Cerebellar cortex (tissue), 1 donor: ENCODE measurements at places on chromosomes 5 and 9.

- peak; percentile 41 for DNase-seq
These were observed 788 bp downstream of the ZNF346 start for GRCh38 chr5:177023303-177023664.

DNA sequence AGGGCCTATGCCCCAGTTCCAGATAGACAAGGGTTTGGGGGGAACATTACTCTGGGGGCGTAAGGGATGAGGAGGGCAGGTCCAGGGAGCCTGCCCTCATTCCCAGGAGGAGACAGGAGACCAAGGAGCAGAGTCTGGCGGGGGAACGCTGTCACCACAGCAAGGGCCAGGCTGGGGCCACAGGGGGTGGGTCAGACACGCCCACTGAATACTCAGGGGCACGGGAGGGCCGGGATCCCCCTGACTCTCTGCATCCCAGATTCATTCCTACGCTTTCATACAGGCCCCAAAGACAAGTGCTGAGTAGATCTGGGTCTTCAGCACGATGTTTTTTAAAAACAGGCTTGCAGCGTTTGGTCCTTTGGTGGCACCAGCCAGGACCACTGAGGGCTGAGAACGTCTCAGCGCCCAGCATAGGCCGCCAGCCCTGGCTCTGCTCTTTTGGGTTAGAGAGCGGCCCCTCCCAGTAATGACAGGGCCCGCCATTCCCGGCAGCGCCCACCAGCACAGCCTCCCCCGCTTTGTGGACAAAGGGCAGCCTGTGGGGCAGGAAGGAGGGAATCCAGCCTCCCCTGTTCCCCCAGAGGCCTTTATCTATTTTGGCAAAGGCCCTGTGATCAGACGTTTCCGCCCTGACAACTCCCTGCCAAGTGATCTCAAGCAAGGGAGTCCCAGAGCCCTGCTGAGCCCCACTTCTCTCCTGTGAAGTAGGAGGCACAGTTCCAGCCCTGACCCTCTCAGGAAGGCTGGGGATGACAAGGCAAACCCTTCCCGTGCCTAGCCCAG, 24.9 kb downstream of the NEK6 start:
- no peak for DNase-seq

DNA sequence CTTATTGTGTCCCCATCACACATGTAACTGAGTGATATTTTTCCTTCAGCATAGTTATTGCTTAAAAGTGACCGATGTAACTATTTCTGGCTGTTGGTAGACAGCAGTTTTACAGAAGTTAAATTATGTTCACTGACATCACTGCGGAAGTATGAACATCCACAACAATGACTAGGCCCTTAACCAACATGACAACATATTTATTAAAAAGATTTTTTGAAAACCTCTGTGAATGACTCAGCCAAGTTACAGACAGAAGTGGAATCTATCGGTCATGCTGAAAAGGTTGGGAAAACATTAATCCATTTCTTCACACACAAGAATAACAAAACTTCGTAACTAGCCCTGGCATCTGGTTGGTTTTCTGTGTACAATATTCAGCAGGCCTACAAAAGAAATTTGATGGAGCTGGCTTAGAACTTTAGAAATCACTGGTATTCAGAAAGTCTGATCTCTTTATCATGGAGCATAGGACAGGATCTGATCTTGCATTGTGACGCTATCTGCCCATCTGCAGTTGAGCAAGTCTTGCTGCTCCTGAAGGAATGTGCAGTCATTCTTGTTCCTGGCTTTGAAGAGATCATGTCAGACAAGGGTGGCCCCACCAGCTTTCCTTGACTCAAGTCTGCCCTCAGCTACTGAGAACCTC, 6.5 kb downstream of the GLIS3 start:
- no peak for DNase-seq

DNA sequence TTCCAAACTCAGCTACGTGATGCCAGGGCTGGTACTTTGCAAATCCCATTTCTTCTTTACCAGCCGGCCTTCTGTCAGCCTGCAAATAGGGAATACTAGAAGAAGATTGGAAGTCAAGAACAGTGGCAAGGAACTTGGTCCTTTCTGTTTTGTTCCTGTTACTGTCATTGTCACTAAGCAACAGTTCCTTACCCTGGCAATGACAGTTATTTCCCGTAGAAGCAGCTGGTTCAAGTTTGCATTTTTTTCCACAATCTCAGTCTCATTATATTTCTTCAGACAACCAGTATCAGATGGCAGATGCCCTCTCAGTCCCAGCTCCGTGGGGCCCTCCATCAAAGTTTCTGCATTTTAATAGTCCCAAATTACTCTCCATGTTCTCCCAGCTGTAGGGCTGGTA, 9.1 kb upstream of the C1QTNF2 start:
- no peak for DNase-seq

DNA sequence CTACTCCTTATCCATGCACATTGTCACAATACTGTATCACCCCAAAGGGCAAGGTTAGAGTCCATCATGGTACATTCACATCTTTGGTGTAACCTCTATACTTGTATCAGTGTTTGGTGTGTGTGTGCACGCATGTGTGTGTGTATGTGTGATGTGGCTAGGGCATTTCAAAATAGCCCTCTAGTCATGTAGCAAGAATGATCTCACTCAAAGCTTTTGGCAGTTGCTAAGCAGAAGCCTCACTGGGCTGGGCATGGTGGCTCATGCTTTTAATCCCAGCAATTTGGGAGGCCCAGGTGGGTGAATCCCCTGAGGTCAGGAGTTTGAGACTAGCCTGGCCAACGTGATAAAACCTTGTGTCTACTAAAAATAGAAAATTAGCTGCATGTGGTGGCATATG, 245.3 kb downstream of the ADGRV1 start:
- no peak for DNase-seq

DNA sequence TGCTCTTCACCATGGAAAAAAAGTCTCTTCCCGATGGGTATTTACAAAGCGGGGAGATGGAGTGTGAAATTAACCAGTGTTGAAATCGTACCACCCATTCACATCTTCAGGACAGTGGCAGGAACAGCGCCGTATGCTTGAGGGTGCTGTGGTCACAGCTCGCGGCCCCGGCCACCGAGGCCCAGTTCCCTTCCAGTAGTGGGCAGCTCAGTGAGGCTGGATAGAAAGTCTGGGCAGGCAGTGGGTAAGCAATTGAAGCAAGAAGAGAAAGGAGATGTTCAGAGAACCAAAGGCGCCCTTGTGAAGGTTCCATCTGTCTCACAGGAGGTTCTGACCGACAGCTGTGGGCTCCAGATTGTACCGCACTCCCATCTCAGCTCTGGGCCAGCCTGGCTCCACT, 59.1 kb downstream of the SECISBP2 start:
- no peak for DNase-seq

- no peak for DNase-seq
These were observed 176.5 kb upstream of the MAP3K1 start for GRCh38 chr5:56638768-56639238.

DNA sequence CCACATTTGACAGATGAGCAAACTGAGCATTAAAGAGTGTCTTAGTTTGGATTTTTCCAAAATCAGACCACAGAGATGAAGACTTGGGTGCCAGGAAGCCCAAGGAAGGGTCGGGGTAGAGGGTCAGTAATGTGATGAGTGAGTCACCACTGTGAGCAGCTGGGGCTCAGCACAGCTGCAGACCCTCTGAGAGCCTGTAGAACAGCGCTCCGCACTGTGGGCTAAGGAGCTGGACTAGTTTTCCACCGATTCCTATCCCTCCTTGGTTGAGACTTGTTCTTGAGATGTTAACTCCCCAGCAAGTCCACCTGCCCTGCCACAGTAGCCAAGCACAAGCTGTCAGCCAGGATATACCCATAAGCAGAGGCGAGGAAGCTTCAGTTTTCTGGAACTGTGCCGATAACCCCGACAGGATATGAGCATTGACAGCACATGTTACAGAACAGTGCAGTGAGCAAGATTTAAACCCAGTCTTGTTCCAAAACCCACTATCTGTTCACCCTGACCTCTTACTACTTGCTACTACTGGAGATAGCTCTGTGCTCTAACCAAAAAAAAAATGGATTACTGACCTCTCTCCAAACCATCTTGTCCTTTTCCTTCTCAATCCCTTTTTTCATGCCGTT, 31.8 kb downstream of the EGFLAM start:
- DNase-seq, result no peak

DNA sequence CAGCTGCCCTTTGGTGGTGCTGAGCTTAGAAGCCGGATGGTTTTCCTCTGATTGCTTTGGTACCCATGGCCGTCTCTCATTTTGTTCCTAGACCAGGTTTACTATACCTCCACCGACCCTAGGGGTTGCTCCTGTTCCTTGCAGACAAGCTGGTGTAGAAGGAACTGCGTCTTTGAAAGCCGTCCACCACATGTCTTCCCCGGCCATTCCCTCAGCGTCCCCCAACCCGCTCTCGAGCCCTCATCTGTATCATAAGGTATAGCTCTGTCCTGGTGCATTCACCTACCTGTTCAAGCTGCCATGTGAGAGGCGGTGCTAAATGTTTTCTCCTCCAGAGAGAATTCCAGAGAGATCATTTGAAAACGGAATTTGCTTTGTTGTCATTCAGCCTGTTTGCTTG, 39.5 kb downstream of the TENT4A start:
- no peak for DNase-seq

DNA sequence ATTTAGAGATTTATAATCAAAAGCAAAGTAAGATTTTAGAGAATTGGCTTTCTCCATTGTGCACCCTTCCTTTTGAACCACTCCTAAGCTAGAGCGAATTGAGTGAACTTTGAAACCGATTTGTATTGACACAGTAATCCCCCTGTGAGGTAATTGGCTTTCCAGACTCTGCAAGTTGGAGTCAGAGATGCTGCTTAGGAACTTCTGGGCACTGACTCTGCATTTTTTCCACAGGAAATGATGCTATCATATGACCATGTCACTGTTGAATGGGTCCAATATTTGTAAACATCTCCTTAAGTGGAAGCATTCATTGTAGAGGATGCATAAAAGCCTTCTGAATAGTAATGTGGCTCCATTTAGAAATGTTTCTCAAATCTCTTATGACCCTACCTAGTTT, 394.4 kb upstream of the ZNF608 start:
- no peak for DNase-seq

- peak; percentile 33 for DNase-seq
These were observed 252.3 kb upstream of the SLC24A2 start for GRCh38 chr9:20040991-20041696.

GRCh38 chr5:81207009-81207408, 26.1 kb upstream of the CKMT2 start:
- peak; percentile 10 for DNase-seq

DNA sequence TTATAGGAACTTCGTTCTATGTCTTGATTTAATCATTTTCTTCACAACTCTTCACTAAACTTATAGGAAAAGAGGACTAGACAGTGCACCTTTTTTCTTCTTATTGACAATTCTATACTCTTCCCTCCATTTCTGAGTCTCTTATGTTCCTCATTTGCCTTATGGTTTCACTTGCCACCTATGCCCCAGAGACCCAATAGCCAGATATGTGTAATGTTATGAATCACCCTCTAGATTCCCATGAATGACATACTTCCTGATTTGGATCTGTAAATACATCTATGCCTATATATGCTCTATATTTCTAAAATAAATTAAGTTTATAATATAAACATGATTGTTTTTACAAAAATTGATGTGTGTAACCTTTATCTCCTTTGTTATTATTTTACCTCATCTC, 514.1 kb upstream of the MEF2C start:
- no peak for DNase-seq

DNA sequence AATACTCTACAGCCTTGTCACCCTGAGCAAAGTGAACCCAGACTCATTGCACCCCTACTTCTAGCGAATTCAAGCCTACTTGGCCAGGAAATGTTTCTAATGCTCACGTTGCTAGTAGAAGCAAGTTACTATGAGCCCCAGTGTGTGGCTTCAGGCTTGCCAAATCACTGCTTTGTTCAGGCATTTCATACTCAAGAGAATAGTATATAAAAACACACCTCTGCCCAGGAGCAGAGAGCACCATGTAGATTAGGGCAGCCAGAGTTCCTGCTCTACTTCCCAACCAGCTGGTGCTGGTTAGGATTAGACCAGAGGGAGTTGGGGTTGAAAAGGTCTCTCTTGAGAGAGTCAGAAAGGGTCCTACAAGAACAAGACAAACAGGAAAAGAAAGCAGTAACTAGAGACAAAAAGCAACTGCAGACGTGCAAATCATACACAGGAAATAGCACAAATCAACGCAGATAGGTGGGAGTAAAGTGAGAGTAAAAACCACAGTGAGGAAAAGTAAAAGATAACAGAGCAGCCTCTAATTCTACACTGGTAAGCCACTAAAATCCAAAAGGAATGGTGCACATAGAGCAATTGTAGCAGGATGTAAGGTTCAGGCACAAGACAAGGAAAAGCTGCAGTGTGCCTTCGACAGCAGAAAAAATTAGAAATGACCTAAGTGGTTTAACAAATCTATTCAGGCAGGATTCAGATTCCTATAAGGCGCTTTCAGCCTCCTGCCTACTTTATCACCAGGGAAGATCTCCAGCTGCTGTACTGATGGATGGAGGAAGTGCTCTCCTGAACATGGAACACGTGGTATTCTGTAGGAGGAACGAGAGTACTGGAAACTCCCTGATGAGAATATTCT, 49.6 kb upstream of the KIF2A start:
- no peak for DNase-seq

DNA sequence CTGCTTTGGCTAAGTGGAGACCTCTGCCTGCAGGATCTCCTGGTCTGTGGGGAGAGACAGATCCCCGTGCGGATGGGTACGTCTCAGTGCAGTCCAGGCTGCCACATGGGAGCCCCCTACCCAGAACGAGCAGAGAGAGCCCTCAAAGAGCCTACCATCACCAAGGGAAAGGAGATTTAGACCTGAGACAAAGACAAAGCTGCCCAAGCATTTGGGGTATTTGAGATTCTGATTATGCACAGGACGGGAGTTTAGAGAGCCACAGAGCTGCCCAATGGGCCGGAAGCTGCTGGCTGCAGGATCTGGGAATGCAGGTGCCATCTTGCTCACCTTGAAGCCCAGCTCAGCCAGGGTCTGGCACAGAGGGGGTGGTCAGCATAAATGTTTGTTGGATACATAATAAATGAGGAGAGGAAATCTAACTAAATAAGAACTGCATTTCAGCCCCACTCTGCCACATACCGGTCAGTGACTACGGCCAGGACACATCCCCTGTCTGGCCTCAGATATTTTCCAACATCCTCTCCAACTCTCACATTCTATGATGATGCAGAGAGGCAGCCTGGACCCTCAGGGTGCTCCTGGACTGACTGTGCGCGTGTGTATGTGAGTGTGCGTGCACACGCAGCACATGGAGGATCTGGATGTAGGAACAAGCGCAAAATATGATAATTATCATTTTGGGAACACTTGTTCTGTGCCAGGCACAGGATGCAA, 157.8 kb downstream of the FGF18 start:
- no peak for DNase-seq

GRCh38 chr9:89036383-89036782, 45.1 kb downstream of the S1PR3 start:
- no peak for DNase-seq

DNA sequence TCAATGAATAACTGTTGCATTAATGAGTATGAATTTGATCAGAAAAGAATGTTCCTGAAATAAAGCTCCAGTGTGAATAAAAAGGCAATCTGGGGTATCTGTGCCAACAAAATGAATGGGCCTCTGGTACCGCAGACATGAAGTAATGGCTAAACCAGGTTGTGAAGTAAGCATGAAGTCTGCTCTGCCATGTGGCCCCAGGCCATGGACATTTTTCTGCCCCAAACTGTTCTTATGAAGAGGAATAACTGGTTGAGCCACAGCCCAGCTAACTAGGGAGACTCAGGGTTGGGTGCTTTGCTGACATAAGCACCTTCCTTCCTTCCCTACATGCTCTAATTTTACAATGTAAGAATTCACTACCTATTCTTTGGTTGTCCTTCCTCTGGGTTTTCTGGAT, 147.4 kb upstream of the LRRTM2 start:
- DNase-seq, result no peak

- no peak for DNase-seq
These were observed 27.6 kb upstream of the TCF7 start for GRCh38 chr5:134086943-134087305.
